ENCODE measurements at places on chromosomes 5 and 9.

GRCh38 chr9:88746029-88746742 lies 211.2 kb downstream of the NXNL2 start:
- DNase-seq, result no peak

GRCh38 chr5:101663543-101663942 lies 632.5 kb downstream of the SLCO4C1 start:
- no peak for DNase-seq

DNA sequence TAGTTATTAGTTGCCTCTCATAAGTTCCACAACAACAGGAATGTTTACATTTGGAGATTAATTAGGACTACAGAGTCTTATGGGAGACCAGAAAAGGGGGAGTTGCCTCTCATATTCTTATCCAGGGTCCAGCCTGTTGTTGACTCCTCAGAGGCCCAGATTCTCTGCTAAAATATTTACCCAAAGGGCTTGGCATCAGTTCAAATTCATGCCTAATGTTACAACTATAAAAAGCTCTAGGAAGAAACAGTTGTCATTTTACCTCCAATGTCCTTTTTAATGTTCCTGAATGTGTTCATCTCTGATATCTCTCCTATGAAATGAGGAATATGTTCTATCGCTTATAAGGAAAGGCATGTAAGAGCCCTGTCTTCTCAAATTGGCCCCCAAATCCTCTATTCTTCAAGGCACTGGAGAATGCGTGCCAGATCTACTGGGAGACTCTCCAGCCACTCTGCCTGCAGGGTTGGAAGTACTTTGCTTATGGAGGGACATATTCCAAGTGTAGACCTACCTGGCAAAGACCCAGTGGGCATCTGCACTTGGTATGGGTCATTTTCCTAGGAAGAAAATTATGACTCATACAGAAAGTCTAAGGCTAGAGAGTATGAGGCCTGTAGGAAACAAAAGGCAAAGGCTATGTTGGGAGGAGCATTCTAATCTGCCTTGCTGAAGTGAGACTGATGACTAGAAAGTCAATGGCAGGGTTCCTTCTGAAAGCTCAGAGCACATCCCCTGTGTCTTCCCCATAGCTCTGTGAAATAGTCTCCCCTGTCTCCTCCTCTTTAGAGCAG lies 192.6 kb downstream of the ESM1 start:
- no peak for DNase-seq

- DNase-seq, result no peak
Measured at GRCh38 chr5:127839496-127840197, 136.5 kb downstream of the CCDC192 start.

- DNase-seq, result no peak
Measured at GRCh38 chr5:113331209-113331551, 103.6 kb downstream of the TSSK1B start.

DNA sequence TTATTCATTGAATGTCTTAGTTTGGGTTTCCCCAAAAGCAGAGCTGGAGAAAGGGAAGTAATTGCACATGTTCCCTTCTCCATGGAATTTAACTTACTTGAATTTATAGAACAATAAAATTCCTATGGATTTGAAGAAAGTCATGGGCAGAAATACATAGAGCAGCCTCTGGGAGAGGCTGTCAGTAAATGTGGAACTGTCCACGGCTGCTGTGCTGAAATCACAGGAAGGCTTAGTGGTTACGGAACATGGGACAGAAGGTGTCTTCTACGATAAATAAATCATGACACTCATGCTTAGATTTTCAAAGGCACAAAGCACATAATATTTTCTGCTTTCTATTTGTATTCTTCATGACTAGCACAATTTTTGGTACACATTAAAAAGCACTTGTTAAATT lies 440.6 kb upstream of the IZUMO3 start:
- no peak for DNase-seq

GRCh38 chr9:27427272-27427643 lies 96.8 kb upstream of the IFNK start:
- no peak for DNase-seq

- DNase-seq, result no peak
Measured at GRCh38 chr5:138542180-138542955, 668 bp downstream of the ETF1 start.

DNA sequence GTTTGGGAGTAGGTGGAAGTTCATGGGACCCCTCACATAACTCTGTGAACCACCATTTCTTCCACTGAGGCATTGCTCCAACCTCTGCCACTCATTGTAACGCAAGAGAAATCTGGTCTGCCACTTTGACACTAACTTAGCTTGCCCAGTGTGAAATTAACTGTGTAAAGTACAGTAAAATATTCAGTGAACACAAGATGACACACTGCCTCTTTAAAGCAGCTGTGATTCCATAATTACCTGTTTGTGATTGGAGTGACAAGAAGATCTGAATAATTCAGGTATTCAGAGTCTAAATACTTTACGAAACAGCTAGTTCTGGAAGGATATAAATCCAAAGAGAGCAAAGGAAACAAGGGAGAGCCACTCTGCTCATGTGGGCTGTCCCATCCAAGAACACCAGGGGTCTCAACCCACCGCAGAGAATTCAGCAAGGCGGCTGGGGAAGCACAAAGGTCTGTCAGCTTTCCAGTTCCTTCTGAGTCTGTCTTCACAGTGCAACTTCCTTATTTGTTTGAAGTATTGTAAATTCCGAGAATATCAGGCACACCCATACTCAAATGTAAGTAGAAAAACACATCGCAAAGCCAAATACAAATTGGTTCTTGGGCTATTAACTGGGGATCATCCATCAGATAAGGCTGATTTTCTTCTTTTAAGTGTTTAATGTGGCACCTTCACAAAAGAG lies 86.9 kb downstream of the GNAQ start:
- no peak for DNase-seq

DNA sequence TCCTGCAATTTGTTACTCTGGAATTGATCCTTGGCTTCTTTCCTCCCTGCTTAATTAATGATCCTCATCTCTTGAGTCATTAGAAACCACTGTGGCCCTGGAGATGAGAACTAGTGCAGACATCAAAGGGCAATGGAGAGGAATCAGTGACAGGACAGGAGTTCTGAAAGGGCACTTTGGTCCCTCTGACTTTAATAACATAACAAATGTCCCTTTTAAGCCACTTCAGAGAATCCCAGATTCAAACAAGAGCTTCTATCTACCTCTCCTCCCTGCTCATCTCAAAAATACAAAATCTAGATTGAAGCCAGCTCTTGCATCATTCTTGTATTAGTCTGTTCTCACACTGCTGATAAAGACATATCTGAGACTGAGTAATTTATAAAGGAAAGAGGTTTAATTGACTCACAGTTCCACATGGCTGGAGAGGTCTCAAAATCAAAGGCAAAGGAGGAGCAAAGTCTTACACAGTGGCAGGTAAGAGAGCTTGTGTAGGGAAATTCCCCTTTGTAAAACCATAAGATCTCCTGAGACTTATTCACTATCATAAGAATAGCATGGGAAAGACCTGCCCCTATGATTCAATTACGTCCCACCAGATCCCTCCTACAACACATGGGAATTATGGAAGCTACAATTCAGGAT lies 139.1 kb downstream of the PLPPR1 start:
- DNase-seq, result no peak

DNA sequence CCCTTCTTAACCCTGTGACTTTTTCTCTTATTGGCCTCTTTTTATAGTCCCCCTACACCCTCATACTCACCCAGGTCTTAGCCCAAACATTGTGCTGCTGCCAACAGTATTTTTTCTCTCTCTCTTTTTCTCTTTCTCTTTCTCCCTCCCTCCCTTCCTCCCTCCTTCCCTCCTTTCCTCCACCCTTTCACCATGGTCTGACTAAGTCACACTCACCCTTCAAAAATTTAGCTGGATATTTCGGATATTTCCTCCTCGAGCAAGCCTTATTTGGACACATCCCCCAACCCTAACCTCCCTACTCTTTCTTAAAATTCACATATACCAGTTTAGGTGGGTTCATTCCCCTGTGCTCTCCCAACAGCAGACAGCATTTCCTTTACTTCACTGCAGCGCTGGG lies 64.7 kb downstream of the FGF1 start:
- DNase-seq, result no peak

GRCh38 chr9:79565245-79565644 lies 6.5 kb upstream of the TLE4 start:
- DNase-seq, result no peak

GRCh38 chr5:144189800-144190429 lies 19.2 kb downstream of the KCTD16 start:
- no peak for DNase-seq

GRCh38 chr9:124124729-124125650 lies 113.4 kb downstream of the LHX2 start:
- no peak for DNase-seq

DNA sequence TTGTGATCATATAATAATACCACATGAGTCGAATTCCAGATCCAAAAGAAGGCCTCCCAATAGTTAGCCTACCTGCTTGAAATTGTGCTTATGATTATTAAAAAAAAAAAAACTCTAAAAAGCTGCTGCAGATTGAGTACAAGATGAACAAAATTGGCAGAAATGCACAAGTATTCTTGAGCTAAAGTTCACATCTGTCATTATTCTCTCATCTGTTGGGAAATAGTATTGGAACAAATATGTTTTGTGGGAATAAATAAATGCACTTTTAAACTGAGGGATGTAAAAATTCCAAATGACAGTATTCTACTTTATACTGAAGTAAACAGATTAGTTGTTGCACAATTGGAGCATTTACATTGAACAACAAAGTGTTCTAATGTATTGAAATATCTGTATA lies 15.7 kb downstream of the DAB2 start:
- DNase-seq, result no peak

- DNase-seq, result no peak
Measured at GRCh38 chr5:168128557-168128956, 162.9 kb upstream of the WWC1 start.

DNA sequence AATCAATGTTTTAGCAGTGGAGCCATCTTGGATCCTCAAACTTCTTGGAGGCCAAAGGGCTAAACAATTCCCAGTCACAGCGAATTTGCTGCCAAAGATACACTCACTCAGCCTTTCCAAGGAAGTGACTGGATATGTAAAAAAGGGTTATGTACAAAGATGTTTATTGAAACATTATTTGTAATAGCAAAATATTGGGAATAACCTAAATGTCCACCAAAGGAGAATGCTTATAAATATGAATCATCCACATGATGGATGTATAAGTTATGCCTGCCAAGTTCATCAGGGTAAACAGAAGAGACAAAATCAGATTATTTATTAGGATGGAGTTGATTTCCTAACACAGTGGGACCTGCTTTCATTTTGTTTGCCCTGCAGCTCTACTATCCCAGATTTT lies 145.2 kb upstream of the ABCA1 start:
- no peak for DNase-seq

Measured in neural crest cell (in vitro differentiated cells).